ENCODE measurements at places on chromosomes 13 and 19.

- DNase-seq = peak; percentile 54
These were observed 1.1 kb downstream of the VSTM2B start for GRCh38 chr19:29526730-29527499.

DNA sequence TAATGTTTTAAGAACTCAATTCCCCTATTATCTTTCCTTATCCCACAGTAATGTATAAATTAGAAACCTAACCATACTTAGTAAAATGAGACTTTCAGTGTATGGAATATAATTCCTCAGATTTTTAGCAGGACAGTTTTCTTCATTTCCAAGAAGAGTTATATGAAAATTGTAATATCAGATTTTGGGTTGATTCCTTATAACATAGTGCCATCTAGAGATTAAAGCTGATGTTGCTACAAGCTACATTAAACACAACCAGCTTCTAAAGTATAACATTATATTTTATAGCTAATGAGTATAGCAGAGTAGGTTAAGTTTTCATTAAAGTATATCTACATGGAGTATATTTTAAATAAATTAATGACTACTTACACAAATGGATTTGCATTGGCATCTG lies 99.7 kb upstream of the MIR17HG start:
- no peak for DNase-seq

DNA sequence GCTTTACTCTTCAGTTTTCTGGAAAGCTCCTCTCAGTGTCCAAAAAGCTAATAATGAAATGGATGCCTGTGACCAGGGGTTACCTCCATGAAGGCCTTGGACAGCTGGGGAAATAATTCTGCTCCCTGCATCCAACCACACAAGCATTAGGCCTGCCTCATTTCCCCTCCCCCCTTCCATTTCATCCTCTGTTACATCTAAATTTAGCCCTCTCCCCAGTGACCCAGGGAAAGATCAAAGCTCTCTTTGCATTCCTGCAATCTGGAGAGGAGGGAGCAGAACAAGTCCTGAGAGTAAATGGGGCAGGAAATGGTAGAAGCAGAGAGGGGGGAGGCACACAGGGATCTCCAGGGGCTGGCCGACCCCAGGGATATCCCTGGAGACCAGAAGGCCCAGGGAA lies 452.7 kb downstream of the TSHZ3 start:
- peak; percentile 45 for DNase-seq

GRCh38 chr19:42606660-42607351 lies 12.1 kb upstream of the CEACAM8 start:
- peak; percentile 86 for DNase-seq

GRCh38 chr13:43653395-43653794 lies 133.4 kb downstream of the ENOX1 start:
- no peak for DNase-seq

DNA sequence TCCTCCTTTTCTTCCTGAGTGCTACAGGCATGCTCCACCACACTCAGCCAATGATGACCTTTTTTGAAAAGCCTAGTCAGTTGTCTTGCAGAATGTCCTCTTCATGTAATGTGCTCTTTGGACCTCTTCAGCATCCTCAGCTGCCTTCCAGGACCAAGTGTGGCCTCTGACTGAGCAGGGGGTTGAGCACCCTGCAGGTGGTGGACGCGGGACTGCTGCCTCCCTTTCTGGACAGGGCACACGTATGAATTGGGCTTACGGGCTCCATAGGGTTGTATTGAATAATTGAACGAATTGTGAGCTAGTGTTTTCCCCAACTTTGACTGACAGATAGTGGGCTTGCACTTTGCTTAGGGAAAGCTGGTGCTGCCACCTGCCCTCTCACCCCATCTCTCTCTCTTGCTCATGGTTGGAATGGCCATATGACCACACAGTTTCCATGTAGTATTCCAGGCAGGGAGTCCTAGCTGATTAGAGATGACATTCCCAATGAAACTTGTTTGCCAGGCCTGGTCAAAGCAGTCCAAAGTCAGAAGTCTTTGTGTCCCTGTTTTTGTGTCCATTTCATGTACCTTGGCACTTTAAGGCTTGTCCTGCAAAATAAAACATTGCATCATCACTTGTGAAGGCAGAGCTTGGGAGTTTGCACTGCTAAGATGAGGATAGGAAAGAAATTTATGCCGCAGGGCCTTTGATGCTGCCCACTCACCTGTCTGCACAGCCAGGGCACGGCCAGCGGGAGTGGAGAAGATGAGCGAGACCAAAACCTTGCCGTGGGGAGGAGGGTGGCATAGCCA lies 76.3 kb upstream of the NPAS1 start:
- DNase-seq = no peak

DNA sequence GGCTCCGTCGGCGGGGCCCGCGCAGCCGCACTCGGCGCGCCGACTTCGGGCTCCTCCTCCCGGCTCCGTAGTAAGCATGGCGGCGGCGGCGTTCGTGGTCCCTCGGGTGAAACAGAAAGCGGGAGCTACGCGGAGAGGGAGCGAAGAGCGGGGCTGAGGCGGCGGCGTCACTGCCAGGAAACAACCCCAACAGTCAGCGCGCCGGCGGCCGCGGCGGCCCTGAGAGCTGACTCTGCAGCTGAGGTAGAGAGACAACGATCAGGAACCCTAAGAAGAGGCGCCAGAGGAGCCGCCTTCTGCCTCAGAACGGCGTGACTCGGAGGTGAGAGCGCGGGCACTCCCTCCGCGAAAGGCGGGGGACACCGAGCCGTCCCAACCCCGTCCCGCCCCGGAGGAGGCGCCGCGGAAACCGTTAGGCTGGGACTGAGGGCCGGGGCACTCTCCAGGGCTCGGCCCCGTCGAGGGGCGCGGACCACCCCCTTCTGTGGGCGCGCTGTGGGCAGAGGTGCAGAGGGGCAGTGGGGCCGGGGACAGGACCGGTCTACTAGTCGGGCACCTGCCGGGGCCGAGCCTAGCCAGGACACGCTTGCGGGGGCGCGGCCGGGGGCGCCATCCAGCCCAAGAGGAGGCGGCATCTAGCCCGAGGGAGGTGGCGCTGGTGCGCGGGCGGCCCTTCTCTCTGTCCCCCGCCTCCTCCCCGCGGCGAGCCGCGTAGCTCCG lies at the start of gene FNDC3A:
Gene FNDC3A, plus strand, starts transcription at position 57 of the 720 bp plus-strand sequence. CDS start 30,279 bp downstream, outside the sequence.
- peak; percentile 81 for DNase-seq

GRCh38 chr19:18170714-18171255 lies 2.8 kb upstream of the IFI30 start:
- no peak for DNase-seq

- DNase-seq = no peak
These were observed 242.6 kb upstream of the RFC3 start for GRCh38 chr13:33575378-33575777.

- DNase-seq = no peak
These were observed 157.7 kb downstream of the ZNF536 start for GRCh38 chr19:30529876-30530275.

- DNase-seq = no peak
These were observed 2.5 kb downstream of the MAP1S start for GRCh38 chr19:17721821-17722220.

GRCh38 chr13:23513455-23513854 lies 56.8 kb upstream of the TNFRSF19 start:
- no peak for DNase-seq
